Stimulated activated CD4-positive, alpha-beta T cell treated with anti-CD3 and anti-CD28 coated beads, Interleukin-12 subunit alpha, Interleukin-12 subunit beta, amount 100 ng/mL, for 48 hours (primary cell): ENCODE measurements at places on chromosomes 7 and 10.

DNA sequence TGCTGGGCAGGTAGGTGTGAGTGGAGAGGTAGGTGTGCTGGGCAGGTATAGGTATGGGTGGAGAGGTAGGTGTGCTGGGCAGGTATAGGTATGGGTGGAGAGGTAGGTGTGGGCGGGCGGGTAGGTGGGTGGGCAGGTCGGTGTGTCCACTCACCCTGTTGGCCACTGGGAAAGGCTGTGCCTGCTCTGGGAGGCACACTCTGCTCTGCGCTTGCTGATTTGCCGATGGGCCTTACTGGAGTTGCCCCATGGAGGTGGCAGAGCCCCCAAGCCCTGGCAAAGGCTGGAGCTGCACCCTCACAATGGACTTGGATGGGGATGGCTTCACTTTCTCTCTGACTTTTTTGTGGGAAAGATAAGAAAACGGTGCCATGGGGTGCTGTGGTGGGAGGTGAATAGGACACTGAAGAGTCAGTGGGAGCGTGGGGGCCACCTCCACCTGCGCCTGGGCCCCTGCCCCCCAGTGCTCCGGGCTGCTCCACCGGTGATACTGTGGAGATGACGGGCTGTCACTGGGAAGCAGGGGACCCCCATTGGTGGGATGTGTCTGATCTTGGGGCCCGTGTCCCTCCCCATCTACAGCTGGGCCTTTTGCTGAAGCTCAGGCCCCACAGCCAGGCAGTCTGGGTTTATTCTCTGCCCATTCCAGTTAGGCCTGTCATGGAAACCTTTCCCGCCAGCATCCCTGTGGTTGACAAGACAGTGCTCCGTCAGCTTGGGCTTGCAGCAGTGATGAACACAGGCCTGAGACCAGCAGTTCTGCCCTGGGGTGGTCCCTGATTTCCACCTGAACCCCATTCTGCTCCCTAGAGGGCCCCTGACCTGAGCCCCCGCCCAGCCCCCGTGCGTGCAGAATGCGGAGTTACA lies 75.0 kb downstream of the NKX6-2 start:
- no peak for DNase-seq

GRCh38 chr10:93995598-93996271 lies 2.0 kb downstream of the PLCE1 start:
- DNase-seq = no peak

- DNase-seq = no peak
Observed at GRCh38 chr10:107656932-107657331, 492.4 kb upstream of the SORCS1 start.

DNA sequence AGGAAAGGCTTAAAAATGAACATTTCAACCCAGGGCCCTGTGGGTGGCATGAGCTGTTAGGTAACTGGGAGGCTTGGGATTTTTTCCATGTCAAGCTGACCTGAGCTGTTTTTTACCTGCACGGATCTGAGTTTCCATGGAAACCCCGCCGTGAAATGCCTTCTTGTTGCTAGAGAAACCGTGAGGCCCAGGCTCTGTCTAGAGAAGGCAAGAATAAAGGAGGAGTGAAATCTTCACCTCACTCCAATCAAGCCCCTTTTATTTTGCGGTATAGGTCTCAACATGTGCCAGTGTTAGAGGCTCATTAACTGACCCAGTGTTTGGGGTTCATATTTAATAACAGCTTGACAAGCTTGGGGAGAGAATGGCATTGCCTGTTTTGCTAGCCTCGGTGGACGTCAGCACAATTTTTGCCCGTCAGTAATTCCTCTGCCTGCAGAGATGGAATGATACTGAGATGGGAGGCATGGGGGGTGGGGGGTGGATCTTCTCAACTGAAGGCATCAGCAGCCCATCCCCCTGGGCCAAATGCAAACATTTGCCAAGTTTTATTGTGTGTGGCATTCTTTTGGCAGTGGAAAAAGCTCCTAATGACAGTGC lies 48.9 kb upstream of the PDCD4 start:
- DNase-seq = no peak

DNA sequence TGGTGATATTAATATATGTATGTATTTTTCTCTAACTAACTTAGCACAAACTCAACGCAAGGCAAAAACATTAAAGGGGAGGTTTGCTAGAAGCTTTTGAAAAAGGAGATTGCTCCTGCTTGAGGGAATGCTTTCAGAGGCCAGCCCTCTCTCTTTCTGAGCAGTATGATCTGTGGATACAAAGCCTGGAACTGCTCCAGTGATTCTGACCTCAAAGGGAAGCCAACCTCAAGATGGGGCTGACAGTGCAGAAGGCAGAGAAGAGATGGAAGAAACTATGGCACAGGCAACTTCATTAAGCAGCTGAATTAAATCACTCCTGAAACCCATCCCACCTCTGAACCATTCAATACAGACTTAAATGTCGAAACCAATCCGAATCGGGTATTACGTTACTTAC lies 102.4 kb downstream of the USP6NL start:
- no peak for DNase-seq

GRCh38 chr7:115210552-115210951 lies 288.7 kb downstream of the MDFIC start:
- DNase-seq = no peak

GRCh38 chr7:24854866-24855265 lies 97.6 kb upstream of the GSDME start:
- no peak for DNase-seq

DNA sequence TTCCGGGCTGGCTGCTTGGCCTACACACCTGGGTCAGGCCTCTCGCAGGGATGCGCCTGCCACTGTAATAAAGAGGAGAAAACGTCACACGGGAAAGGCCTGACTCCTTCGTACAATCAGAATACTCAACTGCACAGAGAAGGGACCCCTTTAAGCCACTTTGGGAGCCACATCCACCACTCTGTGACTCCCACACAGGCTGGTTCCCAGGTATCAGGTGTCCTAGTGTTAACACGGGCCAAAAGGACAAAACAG lies 5.8 kb upstream of the ZNF736 start:
- DNase-seq = no peak

- DNase-seq = no peak
Observed at GRCh38 chr10:52563360-52563759, 209.2 kb downstream of the MBL2 start.

GRCh38 chr10:68082872-68083271 lies 7.8 kb upstream of the HERC4 start:
- DNase-seq = no peak

- DNase-seq = no peak
Observed at GRCh38 chr7:30406664-30407425, 71.7 kb downstream of the NOD1 start.

- no peak for DNase-seq
Observed at GRCh38 chr7:158043551-158044481, 543.8 kb downstream of the PTPRN2 start.

- no peak for DNase-seq
Observed at GRCh38 chr10:70343712-70344111, 38.7 kb downstream of the LRRC20 start.

DNA sequence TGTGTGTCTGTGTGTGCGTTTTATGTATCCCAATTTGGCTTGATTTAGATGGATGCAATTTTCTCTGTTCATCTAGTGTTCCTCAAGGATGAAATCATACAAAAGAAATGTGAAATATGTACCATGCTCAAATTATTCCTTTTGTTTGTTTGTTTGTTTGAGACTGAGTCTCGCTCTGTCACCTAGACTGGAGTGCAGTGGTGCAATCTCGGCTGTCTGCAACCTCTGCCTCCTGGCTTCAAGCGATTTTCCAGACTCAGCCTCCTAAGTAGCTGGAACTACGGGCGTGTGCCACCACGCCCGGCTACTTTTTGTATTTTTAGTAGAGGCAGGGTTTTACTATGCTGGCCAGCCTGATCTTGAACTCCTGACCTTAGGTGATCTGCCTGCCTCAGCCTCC lies 11.3 kb upstream of the SHTN1 start:
- no peak for DNase-seq

DNA sequence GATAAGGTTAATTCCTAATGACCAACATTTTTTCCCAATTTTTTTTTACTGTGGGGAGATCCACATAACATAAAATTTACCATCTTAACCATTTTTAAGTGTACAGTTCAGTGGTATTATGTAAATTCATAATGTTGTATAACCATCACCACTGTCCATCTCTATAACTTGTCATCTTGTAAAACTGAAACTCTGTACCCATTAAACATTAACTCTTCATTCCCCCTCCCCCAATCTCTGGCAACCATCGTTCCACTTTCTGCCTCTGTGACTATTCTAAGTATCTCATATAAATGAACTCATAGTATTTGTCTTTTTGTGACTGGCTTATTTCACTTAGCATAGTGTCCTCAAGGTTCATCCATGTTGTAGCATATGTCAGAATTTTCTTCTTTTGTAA lies 46.0 kb upstream of the HPS1 start:
- DNase-seq = no peak

- no peak for DNase-seq
Observed at GRCh38 chr7:55245271-55245723, 119.8 kb upstream of the LANCL2 start.

DNA sequence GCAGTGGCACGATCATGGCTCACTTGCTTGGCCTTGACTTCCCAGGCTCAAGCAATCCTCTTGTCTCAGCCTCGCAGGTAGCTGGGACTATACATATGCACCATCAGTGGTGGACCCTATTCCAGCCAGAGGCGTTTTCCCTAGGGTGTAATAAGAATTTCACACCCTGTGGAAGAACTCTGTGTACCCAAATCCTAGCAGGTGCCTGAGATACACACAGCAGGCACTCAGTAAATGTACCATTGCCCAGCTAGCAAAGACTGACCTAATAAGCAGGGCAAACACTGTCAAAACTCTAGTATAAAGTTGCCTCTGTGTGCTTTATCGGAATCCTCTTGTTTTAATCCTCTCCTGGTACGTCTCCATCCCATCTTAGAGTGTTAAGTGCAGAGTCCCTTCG lies 33.7 kb upstream of the BHLHA15 start:
- no peak for DNase-seq

DNA sequence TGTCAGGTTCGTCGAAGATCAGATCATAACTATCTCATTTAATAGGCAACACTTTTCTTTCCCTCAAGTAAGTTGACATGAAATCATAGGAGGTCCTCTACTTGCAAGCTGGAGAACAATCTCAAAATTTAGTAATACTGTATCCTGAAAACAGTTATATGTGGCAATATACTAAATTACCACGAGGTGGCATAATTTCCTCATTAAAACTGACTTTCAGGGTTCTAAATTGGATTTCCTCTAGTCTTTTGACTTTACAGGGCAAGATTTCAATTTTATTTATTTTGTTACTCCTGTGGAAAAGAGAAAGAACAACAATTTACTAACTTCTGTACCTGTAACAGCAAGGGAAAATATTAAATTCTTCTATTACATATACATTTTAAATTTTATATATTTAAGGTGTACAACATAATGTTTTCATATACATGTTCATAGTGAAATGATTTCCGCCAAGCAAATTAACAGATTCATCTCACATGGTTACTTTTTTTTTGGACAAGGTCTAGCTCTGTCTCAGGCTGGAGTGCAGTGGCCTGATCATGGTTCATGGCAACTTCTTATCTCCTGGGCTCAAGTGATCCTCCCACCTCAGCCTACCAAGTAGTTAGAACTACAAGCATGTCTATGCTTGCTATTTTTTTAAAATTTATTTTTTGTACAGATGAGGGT lies 53.4 kb upstream of the CYP2C18 start:
- DNase-seq = no peak

DNA sequence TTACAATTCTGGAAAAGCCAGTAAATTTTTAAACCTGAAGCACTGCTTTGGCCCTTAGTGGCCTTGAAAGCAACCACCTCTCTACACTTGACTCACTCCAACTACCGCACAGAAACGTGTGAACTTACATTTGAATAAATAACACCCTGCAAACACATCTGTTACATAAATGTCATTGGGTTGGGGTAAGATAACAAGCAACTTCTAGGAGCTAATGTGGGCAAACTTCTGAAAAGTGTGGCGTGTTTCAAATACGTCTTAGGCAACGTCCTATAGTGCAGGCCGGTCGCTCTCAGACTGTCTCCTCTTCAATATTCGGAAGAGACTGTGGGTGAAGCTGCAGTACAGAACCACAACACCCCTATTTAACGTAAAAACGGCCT lies 474 bp downstream of the ORC5 start:
- no peak for DNase-seq

- DNase-seq = no peak
Observed at GRCh38 chr7:29893351-29893965, 87.2 kb downstream of the WIPF3 start.

DNA sequence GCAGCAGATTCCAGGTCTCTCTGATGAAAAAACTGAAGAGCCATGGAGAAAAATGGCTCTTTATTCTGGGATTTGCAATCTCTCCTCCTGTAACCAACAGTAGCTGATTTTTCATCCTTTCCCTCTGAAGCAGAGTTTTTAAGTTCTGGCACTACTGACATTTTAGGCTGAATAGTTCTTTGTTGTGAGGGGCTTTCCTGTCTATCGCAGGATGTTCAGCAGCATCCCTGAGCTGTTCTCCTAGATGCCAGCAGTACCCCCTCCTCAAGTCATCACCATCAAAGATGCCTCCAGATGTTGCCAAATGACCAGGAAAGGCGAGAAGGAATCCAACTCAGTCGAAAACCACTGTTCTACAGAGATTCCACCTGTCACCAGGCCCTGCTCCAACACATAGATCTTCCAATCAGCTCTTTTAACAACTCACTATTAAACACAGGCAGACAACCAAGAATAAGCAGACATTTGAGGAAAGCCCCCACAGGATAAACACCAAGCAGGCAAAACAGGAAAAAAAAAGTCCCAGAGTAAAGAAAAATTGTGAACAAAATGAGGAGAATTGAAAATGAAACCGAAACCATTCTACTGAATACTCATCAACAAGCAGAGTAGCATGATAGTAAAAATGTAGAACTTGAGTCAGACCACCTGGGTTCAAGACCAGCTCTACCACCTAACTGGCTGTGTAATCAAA lies 124.8 kb downstream of the MPP7 start:
- DNase-seq = no peak
